ENCODE measurements at places on chromosomes 2 and 18. TPM values are rescaled to one million over a fixed set of nuclear protein-coding genes. Genes with fewer than 3 reads are reported as not detected.

The ITPRIPL1 gene
- 0.22 TPM for total RNA-seq

The PROM2 gene
- total RNA-seq = 0.64 TPM

The COA5 gene
- 14.1 TPM for total RNA-seq

The NEU2 gene
- total RNA-seq = not detected

The ADAM23 gene
- total RNA-seq = 0.26 TPM

The TEX44 gene
- total RNA-seq = not detected

DNA sequence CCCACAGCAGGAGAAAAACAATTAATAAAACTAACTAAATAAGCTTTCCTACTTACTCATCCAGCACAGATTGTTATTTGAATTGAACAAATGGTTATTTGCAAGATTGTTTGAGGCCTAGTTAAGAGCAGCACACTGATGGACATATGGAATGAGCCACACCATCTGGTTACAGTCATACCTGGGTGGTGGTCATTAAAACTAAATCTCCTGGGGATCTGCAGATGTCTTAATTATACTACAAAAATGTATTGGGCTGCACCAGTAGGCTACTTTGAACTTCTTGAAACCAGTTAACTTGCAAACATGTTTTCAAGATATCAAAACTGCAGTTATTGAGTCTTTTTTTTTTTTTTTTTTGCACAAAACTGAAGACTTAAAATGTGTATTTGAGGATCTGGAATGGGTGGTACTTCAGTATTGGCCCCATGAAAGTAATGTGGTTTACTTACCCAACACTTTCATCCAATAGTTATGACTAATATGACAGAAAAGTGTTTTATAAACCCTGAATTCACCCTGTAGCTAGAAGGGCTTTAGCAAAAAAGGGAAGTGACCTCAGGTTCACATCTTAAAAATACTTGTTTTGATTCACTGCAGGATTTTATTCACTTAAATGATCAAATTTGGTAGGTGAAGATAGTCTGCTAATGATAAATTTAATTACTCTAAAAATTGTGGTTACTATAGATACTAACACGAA is 10.8 kb downstream of the AGFG1 start:
- H3K27me3 ChIP-seq = no peaks in the 10 kb centered on the region
- H3K36me3 ChIP-seq = no peaks in the 10 kb centered on the region
- peaks cover 11% of the 10 kb centered on the region for H3K4me1 ChIP-seq
- no peak overlapping the region for H3K4me3 ChIP-seq

GRCh38 chr2:151682459-151683003 is 51.7 kb downstream of the NEB start:
- no peaks in the 10 kb centered on the region for H3K36me3 ChIP-seq
- no peak overlapping the region for H3K27ac ChIP-seq
- no peaks in the 10 kb centered on the region for H3K27me3 ChIP-seq
- no peak for DNase-seq

- no peak for DNase-seq
- no peaks in the 10 kb centered on the region for H3K27me3 ChIP-seq
- H3K4me1 ChIP-seq = no peaks in the 10 kb centered on the region
- no peak overlapping the region for H3K27ac ChIP-seq
- H3K36me3 ChIP-seq = no peaks in the 10 kb centered on the region
- no peak overlapping the region for H3K4me3 ChIP-seq
These were observed 14.3 kb downstream of the PLB1 start for GRCh38 chr2:28510184-28510583.

GRCh38 chr2:80706951-80707350 is 402.4 kb upstream of the LRRTM1 start:
- H3K4me1 ChIP-seq = no peaks in the 10 kb centered on the region
- no peaks in the 10 kb centered on the region for H3K36me3 ChIP-seq
- no peaks in the 10 kb centered on the region for H3K27me3 ChIP-seq
- H3K27ac ChIP-seq = no peak overlapping the region

- H3K27ac ChIP-seq = peak within 1 kb of the TSS; percentile 10
- no peaks in the 10 kb centered on the region for H3K36me3 ChIP-seq
- H3K27me3 ChIP-seq = no peaks in the 10 kb centered on the region
- H3K4me1 ChIP-seq = peaks cover 14% of the 10 kb centered on the region
These were observed at the start of gene GALNT3 for GRCh38 chr2:165793779-165794535. GALNT3 (minus strand) TSS chr2:165794247; CDS start chr2:165770700, 23,547 bp downstream.

- no peaks in the 10 kb centered on the region for H3K36me3 ChIP-seq
- no peaks in the 10 kb centered on the region for H3K4me1 ChIP-seq
- H3K27ac ChIP-seq = no peak overlapping the region
- no peak overlapping the region for H3K4me3 ChIP-seq
These were observed 130.1 kb downstream of the LCLAT1 start for GRCh38 chr2:30577151-30577550.

DNA sequence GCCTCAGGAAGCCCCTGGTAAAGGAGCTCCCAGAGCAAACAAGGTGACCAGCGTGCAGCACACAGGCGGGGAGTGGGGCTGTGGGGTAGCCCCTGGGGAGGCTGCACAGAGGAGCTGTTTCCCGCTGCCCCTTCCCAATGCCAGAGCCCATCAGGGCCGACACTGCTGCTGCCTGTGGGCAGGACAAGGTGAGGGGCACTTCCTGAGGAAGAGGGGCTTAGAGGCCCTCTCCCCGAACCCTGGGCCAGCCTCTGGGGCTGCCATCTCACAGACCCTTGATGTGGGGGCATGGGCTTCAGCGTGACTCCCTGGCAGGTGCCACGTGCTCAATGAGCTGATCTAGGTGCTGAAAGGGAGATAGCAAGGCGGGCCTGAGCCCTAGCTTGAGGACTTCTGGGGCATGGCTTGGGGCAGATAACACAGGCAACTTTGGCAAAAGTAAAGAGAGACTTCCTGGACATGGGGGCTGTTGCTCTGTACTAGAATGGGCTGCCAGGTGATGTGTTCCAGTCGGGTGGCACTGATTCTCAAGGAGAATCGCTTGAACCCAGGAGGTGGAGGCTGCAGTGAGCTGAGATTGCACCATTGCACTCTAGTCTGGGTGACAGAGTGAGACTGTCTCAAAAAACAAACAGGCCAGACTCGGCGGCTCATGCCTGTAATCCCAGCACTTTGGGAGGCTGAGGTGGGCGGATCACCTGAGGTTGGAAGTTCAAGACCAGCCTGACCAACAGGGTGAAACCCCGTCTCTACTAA is 9.9 kb upstream of the KLF11 start:
- no peak overlapping the region for H3K4me3 ChIP-seq
- no peaks in the 10 kb centered on the region for H3K36me3 ChIP-seq
- H3K27ac ChIP-seq = no peak overlapping the region
- DNase-seq = no peak
- no peaks in the 10 kb centered on the region for H3K27me3 ChIP-seq

DNA sequence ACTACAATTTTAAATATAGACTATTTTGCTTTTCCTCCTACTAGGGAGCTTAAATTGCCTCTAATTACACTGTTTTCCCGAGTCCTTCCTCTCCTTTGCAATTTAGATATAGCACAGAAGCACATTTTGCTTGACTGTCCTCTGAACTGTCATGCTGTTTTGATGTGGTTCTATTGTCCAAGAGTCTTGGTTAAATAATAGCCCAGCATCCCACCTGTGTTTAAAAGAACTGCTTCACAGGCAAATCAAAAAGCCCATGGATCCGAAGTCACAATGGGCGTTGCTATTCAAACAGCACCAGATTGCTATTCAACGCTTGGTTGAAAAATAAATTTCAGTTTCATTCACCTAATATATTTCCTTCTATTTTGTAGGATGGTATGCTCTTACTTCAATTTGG is 22.3 kb upstream of the ACTR3 start:
- no peak overlapping the region for H3K4me3 ChIP-seq
- H3K27ac ChIP-seq = no peak overlapping the region
- no peaks in the 10 kb centered on the region for H3K4me1 ChIP-seq
- no peaks in the 10 kb centered on the region for H3K36me3 ChIP-seq

DNA sequence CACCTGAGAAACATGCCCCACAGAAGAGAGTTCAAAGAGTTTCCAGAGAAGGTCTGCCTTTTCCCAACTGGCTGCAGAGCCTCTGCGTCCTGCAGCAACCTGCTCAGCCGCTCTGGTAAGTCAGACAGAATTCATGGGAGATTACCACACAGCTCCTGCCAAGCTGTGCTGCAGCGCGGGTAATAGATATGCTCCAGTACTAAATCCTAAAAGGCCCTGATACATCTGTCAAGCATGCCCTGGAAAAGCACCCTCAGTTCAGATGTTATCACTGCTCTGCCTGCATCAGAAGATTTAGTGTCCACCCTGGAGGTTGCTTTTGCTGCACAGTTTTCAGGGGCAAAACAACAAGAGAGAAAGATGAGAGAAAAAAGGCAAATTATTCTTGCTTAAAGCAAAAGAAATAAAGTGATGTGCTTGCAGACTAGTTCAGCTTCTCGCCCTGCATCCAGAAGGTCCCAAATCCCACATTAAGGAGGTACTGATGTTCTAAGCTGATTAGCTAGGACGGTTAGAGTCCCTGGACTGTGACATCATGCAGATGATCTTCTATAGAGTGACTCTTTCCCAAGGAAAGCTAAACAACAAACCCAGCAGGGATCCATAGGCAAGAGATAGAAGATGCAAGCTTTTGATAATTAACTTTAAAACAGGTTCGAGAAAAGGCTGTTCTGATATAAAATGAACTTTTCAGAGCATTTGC is 488.6 kb downstream of the BCL11A start:
- no peaks in the 10 kb centered on the region for H3K4me1 ChIP-seq
- no peaks in the 10 kb centered on the region for H3K27me3 ChIP-seq
- no peak overlapping the region for H3K27ac ChIP-seq
- H3K36me3 ChIP-seq = no peaks in the 10 kb centered on the region

GRCh38 chr18:44453505-44453904 is 227.2 kb upstream of the SETBP1 start:
- no peak overlapping the region for H3K4me3 ChIP-seq
- H3K27me3 ChIP-seq = no peaks in the 10 kb centered on the region
- DNase-seq = no peak
- H3K27ac ChIP-seq = no peak overlapping the region
- no peaks in the 10 kb centered on the region for H3K36me3 ChIP-seq
- no peaks in the 10 kb centered on the region for H3K4me1 ChIP-seq

GRCh38 chr2:193199322-193199721 is 1004.6 kb upstream of the TMEFF2 start:
- no peak overlapping the region for H3K4me3 ChIP-seq
- H3K27me3 ChIP-seq = no peaks in the 10 kb centered on the region

GRCh38 chr18:78601923-78602322 is 377.7 kb upstream of the SALL3 start:
- no peak for DNase-seq
- H3K27ac ChIP-seq = no peak overlapping the region
- H3K4me1 ChIP-seq = no peaks in the 10 kb centered on the region

GRCh38 chr2:98519851-98520250 is 75.2 kb downstream of the INPP4A start:
- no peaks in the 10 kb centered on the region for H3K36me3 ChIP-seq
- H3K4me3 ChIP-seq = no peak overlapping the region
- DNase-seq = no peak
- H3K4me1 ChIP-seq = no peaks in the 10 kb centered on the region

All from right lobe of liver (tissue), 6 donors.